Activated CD8-positive, alpha-beta T cell treated with anti-CD3 and anti-CD28 coated beads for 36 hours (primary cell): ENCODE measurements at places on chromosomes 11 and 22. TPM values are rescaled to one million over a fixed set of nuclear protein-coding genes. Genes with fewer than 3 reads are reported as not detected.

DNA sequence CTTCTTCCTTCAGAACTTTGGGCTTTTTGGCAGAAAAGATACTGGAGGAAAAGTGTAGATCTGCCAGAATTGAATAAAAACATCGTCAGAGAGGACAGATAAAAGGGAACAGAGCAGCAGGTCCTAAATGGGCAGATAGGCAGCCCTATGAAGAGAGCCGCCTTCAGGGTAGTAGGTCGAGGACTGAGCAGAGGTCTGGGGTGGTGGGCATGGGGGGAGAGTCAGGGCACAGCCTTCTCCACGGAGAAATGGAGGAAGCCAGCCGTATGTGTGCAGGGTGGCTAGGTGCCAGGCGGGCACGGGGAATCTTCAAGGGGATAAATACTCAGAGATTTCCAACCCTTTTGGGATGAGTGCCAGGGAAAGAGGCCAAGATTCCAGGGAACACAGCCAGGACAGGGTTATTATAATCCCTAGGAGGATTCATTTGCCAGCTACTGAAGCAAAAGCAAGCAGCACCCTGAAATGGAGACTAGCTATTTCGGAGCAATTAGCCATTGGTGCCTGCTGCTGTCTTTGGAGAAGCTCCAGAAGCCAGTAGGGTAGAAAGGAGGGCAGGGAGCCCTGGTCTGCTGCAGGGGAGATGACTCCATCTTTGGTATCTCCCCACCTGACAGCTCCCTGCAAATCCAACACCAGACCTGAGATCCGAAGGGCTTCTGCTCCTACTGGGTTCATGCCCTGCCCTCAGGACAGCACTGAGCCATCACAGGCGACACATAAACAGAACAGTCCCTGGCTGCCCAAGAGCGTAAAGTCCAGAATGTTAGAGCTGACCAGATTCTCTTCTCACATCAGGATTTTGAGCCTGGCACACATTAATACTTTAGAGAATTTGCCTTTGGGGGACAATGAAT is 174.5 kb upstream of the NTM start:
- no peak for DNase-seq

GRCh38 chr22:41842996-41843970 is 10.4 kb downstream of the SREBF2 start:
- peak; percentile 17 for DNase-seq

DNA sequence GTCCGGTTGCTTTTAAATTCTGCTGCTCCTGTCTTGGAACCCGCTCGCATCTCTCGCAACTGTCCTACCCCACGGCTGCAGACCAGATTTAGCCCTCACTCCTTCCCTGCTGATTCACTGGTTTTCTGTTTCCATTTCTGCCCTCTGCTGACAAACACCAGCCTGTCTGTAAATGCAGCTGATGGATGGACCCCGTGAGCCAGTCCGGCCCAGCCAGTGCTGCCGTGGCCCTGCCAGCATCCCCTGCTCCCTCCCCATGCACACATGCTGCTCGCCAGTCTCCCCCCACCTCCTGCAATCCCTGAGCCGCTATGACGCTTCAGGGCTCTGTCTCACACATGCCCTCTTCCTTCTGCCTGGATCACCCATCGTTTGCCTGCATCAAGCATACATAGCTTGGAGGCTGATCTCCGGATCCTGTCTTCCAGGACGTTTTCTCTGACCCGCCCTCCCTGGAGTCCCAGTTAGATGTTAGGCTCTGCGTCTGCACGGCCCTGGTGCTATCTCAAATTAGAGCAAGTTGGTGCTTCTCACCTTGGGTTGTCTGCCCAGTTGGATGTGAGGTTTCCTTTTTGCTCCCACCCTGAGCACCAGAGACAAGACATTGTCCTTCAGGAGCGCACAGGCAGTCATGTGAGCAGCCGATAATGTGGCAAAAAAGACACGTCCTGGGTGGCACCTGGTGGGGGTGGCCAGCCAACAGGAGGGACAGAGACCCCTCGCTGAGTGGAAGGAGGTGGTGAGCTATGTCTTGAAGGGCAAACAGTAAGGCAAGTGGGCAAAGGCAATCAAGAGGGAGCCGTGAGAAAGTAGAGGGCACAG is 4.3 kb upstream of the ACR start:
- DNase-seq: no peak

GRCh38 chr22:33817512-33818127 is 102.7 kb downstream of the LARGE1 start:
- no peak for DNase-seq

DNA sequence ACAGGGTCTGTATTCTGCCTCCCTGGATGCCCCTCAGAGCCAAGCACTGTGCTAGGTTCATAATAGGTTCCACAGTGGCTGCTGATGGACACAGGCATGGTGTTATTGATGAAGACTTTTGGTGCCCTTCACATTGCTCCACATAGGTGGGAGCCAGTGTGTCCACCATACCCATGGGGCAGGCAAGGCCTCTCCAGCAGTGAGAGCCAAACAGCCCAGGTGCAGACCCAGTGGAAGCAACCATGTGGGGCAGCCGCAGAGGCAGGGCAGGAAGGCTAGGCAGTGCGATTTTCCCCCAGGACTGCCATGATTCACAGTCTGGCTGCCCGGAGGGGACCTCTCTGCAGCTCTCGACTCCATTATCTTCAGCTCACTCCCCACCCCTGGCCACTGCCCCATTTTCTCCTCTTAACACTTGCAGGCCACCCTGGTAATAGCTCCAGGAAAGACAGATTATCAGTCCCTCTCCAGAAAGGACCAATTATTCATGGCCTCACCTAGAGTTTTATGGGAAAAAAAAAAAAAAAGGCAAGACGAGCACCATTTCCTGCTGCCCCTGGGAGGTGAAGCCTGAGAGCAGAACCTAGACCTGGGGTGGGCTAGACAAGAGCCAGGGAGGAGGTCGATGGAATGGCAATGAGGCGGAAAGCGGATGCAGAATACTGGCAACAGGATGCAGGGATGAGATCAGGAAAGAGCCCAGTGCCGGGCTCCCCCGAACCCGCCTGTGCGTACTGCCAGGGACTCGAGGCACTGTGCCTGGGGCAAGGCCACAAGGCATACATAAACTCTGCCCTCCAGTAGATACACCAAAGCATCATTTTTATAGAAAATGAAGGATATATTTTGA is 343.0 kb upstream of the NCAM1 start:
- no peak for DNase-seq

GRCh38 chr11:87368858-87369480 is 331.2 kb downstream of the TMEM135 start:
- no peak for DNase-seq

- no peak for DNase-seq
These were observed 5.7 kb downstream of the SLC16A8 start for GRCh38 chr22:38078046-38078840.

DNA sequence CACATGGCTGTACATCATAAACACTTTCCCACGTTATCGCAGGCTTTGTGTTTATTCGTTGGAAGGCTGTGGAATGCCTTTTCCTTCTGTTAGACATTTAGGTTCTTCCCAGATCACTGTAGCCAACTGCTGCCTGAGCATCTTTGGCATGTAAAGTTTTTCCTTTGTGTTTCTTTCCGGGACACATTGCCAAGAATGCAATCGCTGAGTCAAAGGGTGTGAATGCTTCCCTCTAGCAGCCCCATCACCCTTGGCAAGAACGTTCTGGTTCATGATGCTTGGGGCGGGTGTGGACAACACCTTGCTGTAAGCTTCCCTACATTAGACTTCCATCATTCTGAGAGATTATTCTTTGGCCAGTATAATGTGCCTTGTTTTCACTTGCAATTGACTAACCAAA is 136.2 kb downstream of the OSBP2 start:
- DNase-seq: no peak

- DNase-seq: no peak
These were observed 10.4 kb upstream of the TUB start for GRCh38 chr11:8070417-8071115.

GRCh38 chr11:5622802-5623201 is 2.0 kb upstream of the TRIM34 start:
- no peak for DNase-seq

- DNase-seq: no peak
These were observed 12.9 kb downstream of the NEAT1 start for GRCh38 chr11:65435411-65435931.

GRCh38 chr11:102451681-102452460 is 694 bp downstream of the TMEM123 start:
- peak; percentile 88 for DNase-seq

GRCh38 chr11:11843211-11843621 is 1.4 kb downstream of the USP47 start:
- no peak for DNase-seq

GRCh38 chr11:29190313-29190712 is 826.5 kb downstream of the KCNA4 start:
- DNase-seq: no peak

GRCh38 chr11:112121981-112122615 is 35.4 kb downstream of the SDHD start:
- no peak for DNase-seq

- DNase-seq: no peak
These were observed 25.8 kb downstream of the PHF21B start for GRCh38 chr22:44983878-44984482.

DNA sequence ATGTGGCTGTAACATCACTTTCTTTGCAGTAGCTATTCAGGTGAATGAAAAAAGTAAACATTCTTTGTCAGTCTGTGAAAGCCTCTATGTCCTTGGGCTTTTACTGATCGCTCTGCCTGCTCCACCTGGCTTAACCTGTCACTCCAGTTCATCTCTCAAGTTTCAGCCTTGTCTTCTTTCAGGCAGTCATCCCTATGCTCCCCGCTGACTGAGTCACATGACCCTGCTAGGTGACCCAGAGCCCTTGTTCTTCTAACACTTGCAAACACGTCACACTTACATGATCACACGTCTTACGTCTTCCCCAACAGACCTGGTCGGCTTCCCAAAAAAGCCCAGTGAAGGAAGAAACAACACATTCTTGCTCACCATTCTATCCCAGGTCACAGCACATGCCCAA is 499.3 kb upstream of the TENM4 start:
- DNase-seq: no peak

DNA sequence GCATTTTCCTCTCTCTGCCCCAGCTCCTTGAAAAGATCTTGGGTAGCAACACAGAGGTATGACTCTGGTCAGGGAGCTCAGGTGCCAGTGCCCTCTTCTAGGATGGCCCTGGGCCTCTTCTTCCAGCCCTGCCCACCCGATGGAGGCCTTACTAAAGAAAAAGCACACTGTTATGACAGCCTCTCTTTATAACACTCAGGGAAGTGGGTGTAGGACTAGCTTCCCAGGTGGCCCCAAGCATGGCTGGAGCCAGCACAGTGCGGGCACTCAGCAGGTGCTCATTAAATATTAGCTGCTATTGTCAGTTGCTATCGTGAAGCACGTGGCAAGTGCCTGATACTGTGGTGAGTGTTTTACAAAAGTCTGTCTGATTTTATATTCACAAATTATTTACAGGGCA is 127.2 kb upstream of the B3GAT1 start:
- no peak for DNase-seq

DNA sequence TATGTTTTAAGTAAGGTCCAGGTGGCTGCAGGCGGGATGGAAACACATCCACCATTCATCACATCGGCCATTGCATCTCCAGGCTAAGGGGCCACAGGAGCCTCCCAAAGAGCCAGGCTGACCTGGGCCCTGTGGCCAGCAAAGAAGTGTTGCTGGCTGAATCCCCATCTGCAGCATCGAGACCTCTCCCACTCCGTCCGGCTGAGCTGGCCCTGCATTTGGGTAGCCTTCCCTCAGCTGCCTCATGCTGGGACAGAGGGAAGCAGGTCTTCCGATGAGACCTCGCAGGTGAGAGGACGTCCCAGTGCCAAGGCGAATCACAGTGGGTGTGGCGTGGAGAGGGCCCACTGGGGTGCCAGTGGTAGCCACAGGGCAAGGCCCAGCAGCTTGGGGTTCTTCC is 24.5 kb downstream of the RSPH14 start:
- DNase-seq: no peak

- DNase-seq: no peak
These were observed 390.5 kb downstream of the TBC1D22A start for GRCh38 chr22:47152938-47153337.

GRCh38 chr11:113991170-113991569 is 16.3 kb downstream of the HTR3A start:
- DNase-seq: peak; percentile 46

The AGBL2 gene
- 4.5 TPM for total RNA-seq

The RFPL2 gene
- total RNA-seq: not detected

The CASP1 gene
- 31.9 TPM for total RNA-seq

The SYCE3 gene
- total RNA-seq: not detected

The TTC36 gene
- total RNA-seq: 0.43 TPM

The DCHS1 gene
- total RNA-seq: 1.6 TPM

The PIH1D2 gene
- 0.61 TPM for total RNA-seq

The TRPM5 gene
- not detected for total RNA-seq

The CRYBA4 gene
- total RNA-seq: not detected

The PTGDR2 gene
- 0.23 TPM for total RNA-seq

The DEFB131B gene
- not detected for total RNA-seq

The OR5T2 gene
- not detected for total RNA-seq
